Memory B cell (primary cell): ENCODE measurements at places on chromosomes 12 and 14.

GRCh38 chr14:21525962-21526671, at the start of gene SALL2:
SALL2 (minus strand) TSS chr14:21526346; CDS start chr14:21526127, 219 bp downstream.
- no peaks in the 10 kb centered on the region for H3K36me3 ChIP-seq
- H3K4me3 ChIP-seq = peak within 1 kb of the TSS; percentile 84
- peaks cover 12% of the 10 kb centered on the region for H3K27me3 ChIP-seq

DNA sequence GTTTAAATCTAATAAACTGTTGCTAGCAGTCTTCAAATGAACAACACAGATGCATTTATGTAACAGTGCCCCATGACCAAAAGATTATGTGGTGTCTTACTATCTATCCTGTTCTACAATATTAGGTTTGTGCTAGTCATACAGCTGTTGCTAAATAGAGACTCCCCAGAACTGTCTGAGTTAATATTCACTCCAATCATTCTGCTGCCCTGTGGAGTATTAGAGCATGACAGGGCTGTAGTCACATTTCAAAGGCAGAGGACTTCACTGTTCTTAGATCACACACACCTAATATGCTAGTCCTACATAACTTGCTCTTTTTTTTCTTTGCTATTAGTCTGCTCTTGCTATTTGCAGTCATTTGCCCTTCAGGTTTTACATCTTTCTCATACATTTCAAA, 157.6 kb upstream of the MDGA2 start:
- DNase-seq = no peak
- no peaks in the 10 kb centered on the region for H3K27me3 ChIP-seq
- no peak overlapping the region for H3K27ac ChIP-seq

- H3K4me1 ChIP-seq = peaks cover 34% of the 10 kb centered on the region
- no peak for DNase-seq
- no peaks in the 10 kb centered on the region for H3K36me3 ChIP-seq
- H3K27me3 ChIP-seq = no peaks in the 10 kb centered on the region
- peak overlapping the region; percentile 49 for H3K4me3 ChIP-seq
- H3K27ac ChIP-seq = no peak overlapping the region
Measured at GRCh38 chr14:92534932-92535643, 21.5 kb downstream of the RIN3 start.

DNA sequence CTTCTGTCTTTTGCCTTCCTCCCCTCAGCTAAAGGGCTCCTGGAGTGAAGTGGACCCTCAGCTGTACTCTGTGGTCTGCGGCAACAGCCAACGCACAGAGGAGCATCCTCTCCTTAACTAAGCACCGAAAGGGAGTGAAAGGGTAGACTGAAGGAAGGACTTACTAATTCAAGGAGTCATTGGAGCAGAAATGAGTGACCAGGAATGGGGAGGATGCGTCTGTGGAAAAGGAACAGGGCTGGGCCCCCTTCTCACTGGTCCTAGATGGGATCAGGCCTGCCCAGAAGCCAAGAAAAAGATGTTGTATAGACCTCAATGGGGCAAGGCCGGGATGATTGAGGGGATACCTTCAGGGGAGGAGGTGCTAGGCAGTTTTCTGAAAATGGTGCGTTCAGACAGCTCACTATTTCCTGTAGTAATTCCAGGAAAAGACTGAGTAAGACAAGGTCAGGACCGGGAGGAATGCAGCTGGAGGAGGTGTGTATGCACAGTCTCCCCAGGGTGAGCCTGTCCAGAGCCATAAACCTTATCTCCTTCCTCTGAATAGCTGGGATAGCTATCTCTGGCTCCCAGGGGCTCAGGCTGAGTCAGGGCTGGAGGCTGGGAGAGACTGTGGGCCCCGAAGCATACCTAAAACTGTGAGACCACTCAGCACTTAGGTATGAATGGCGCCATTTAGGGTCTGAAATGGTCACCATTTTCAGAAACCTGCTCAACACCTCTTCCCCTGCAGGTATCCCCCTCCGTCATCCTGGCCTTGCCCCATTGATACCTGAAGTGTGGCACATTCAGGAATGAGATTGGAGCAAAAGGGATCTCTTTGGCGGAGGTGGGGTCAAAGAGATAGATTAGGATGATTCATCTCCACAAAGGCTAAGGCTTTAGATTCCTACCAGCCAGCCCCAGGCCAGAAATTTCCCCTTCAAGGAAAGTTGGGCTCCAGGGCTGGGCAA, 20.2 kb upstream of the KRT8 start:
- H3K36me3 ChIP-seq = no peaks in the 10 kb centered on the region
- DNase-seq = no peak
- peaks cover 16% of the 10 kb centered on the region for H3K27me3 ChIP-seq
- H3K4me3 ChIP-seq = no peak overlapping the region
- H3K27ac ChIP-seq = no peak overlapping the region

GRCh38 chr12:51626629-51627028, 35.6 kb downstream of the SCN8A start:
- DNase-seq = no peak
- no peak overlapping the region for H3K27ac ChIP-seq
- no peaks in the 10 kb centered on the region for H3K4me1 ChIP-seq
- H3K27me3 ChIP-seq = peaks cover 18% of the 10 kb centered on the region
- H3K4me3 ChIP-seq = no peak overlapping the region

DNA sequence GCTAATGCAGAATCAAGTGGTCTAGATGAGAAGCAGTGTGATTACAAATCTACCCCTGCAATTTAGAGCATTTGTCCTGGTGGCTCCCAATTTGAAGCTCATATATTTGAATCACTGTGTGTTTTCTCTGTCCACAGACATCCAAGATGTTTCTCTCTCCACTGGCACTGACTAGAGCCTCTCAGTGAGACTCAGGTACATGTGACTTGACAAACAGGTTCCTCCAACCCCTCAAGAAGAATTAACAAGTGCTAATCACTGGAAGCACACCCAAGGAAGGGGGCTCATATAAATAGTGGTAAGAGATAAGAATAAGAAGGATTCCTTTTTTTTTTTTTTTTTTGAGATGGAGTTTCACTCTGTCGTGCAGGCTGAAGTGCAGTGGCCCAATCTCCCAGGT, 20.5 kb downstream of the OR10G2 start:
- H3K4me1 ChIP-seq = no peaks in the 10 kb centered on the region
- peaks cover 3% of the 10 kb centered on the region for H3K27me3 ChIP-seq
- no peak overlapping the region for H3K27ac ChIP-seq
- DNase-seq = no peak
- no peaks in the 10 kb centered on the region for H3K36me3 ChIP-seq
- H3K4me3 ChIP-seq = no peak overlapping the region

- no peak for DNase-seq
- H3K4me3 ChIP-seq = no peak overlapping the region
- H3K36me3 ChIP-seq = no peaks in the 10 kb centered on the region
- H3K4me1 ChIP-seq = no peaks in the 10 kb centered on the region
- peaks cover 6% of the 10 kb centered on the region for H3K27me3 ChIP-seq
- H3K27ac ChIP-seq = no peak overlapping the region
Measured at GRCh38 chr12:102465762-102466560, 14.4 kb downstream of the IGF1 start.

DNA sequence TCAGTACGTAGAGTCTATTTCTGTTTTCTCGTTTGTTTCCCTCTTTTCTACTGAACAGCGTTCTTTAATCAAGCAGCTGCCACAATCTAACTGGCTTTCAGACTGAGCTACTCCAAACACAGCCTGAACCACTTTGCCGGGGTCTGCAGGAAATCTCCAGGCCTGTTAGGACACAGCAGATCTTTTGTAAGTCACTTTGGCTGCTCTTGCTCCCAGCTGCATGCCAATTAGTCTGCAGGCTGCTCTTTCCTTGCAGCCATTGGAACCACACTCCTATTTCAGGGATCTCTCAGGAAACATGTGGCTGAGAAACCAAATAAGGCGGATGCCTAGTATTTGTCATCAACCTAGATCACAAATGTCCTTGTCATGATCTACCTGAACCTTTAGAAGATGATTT, 73.6 kb downstream of the TMTC1 start:
- peaks cover 1% of the 10 kb centered on the region for H3K27me3 ChIP-seq
- no peaks in the 10 kb centered on the region for H3K4me1 ChIP-seq
- H3K4me3 ChIP-seq = no peak overlapping the region
- H3K27ac ChIP-seq = no peak overlapping the region

- no peaks in the 10 kb centered on the region for H3K27me3 ChIP-seq
- H3K27ac ChIP-seq = no peak overlapping the region
- peaks cover 29% of the 10 kb centered on the region for H3K36me3 ChIP-seq
- DNase-seq = no peak
Measured at GRCh38 chr12:103799857-103800771, 40.9 kb downstream of the NT5DC3 start.

- no peak overlapping the region for H3K27ac ChIP-seq
- H3K4me1 ChIP-seq = peaks cover 5% of the 10 kb centered on the region
- no peak overlapping the region for H3K4me3 ChIP-seq
- no peak for DNase-seq
- H3K36me3 ChIP-seq = no peaks in the 10 kb centered on the region
Measured at GRCh38 chr12:42298887-42299286, 27.0 kb downstream of the ZCRB1 start.

- H3K27ac ChIP-seq = no peak overlapping the region
- peaks cover under 1% of the 10 kb centered on the region for H3K36me3 ChIP-seq
- DNase-seq = no peak
- no peaks in the 10 kb centered on the region for H3K27me3 ChIP-seq
- H3K4me3 ChIP-seq = no peak overlapping the region
Measured at GRCh38 chr14:105255021-105255507, 6.7 kb downstream of the BTBD6 start.

GRCh38 chr14:78637489-78637888, 467.3 kb downstream of the NRXN3 start:
- no peak overlapping the region for H3K4me3 ChIP-seq
- H3K36me3 ChIP-seq = no peaks in the 10 kb centered on the region
- peaks cover 8% of the 10 kb centered on the region for H3K27me3 ChIP-seq
- no peak overlapping the region for H3K27ac ChIP-seq

- H3K27me3 ChIP-seq = no peaks in the 10 kb centered on the region
- H3K36me3 ChIP-seq = peaks cover 4% of the 10 kb centered on the region
- H3K27ac ChIP-seq = no peak overlapping the region
- H3K4me1 ChIP-seq = peaks cover 12% of the 10 kb centered on the region
- no peak for DNase-seq
- no peak overlapping the region for H3K4me3 ChIP-seq
Measured at GRCh38 chr14:72638021-72638420, 255.9 kb downstream of the DPF3 start.

GRCh38 chr12:93177208-93178153, 200.2 kb upstream of the NUDT4 start:
- peaks cover 14% of the 10 kb centered on the region for H3K4me1 ChIP-seq
- no peak for DNase-seq
- peak overlapping the region; percentile 50 for H3K27ac ChIP-seq
- H3K4me3 ChIP-seq = no peak overlapping the region

DNA sequence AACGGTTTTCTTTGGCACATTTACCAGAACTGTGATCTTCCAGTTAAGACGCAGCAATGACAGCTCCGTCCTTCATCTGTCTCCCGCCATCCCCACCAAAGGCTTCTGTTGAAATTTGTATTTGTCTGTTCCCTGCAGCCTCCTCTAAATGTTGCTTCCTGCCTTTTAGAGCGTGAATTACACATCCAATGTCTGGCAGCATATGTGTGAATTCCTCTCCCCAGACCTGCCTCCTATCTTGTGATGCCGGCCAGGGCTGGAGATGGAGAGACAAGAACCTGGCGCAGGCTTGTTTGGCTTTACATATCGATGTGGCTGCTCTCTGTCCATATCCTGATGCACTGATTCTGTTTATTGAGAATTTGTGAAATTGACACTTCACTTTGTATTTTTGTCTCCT, 738.4 kb upstream of the TMEM132C start:
- H3K4me3 ChIP-seq = no peak overlapping the region
- no peaks in the 10 kb centered on the region for H3K36me3 ChIP-seq
- no peaks in the 10 kb centered on the region for H3K4me1 ChIP-seq

GRCh38 chr12:132506328-132507160, 16.6 kb downstream of the FBRSL1 start:
- no peaks in the 10 kb centered on the region for H3K27me3 ChIP-seq
- peaks cover 34% of the 10 kb centered on the region for H3K4me1 ChIP-seq
- H3K4me3 ChIP-seq = peak overlapping the region; percentile 29

- no peaks in the 10 kb centered on the region for H3K4me1 ChIP-seq
- no peak for DNase-seq
- H3K27me3 ChIP-seq = no peaks in the 10 kb centered on the region
- H3K4me3 ChIP-seq = no peak overlapping the region
- no peak overlapping the region for H3K27ac ChIP-seq
- H3K36me3 ChIP-seq = peaks cover 65% of the 10 kb centered on the region
Measured at GRCh38 chr14:67749341-67750084, 47.8 kb downstream of the RDH12 start.

DNA sequence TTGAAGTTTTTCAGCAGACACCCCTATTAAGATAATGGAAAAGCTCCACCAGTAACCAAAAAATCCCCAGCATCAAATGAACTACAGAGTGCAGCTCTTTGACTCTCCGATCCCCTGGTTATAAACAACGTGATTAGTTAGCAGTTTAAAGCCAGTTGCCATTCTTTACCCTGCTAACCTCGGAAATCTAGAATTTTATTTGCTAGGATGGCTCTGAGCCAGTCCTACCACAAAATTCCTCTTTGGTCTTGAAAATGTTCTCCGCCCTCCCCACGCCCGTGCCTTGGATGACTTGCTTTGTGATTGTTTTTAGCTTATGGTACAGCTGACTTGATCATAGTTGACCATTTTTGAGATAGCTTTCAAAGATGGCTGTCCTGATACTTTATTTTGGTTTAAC, 1.2 kb downstream of the KLHDC2 start:
- DNase-seq = no peak
- H3K36me3 ChIP-seq = peaks cover 2% of the 10 kb centered on the region
- peak overlapping the region; percentile 96 for H3K27ac ChIP-seq
- H3K4me1 ChIP-seq = peaks cover 13% of the 10 kb centered on the region
- H3K4me3 ChIP-seq = peak overlapping the region; percentile 93
- no peaks in the 10 kb centered on the region for H3K27me3 ChIP-seq

DNA sequence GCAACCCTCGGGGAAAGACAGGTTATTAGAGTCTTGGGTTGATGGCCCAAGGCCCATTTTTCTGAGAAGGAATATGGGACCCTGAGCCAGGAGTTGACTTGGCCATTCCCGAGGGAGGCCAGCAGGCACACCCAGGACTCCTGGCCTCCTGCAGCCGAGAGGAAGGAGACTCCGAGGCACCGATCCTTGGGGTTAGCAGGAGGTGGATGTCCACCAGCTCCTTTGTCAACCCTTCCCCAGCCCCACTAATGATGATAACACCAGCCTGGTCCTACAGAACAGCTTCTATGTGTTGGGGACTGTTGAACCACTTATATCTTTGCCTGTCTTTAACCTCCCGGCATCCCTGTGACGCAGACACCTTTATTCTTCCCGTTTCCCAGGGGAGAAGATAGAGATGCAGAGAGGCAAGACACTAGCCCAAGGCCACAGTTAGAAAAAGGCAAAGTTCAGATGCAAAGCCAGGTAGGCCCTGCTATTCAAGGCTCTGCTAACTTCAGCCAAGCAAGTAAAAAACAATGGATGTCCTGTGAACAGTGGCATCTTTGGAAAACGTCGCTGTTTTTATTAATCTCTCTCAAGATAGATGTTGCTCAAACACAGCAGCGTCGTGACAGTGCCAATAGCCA, 767.3 kb upstream of the TBX3 start:
- peaks cover 6% of the 10 kb centered on the region for H3K4me1 ChIP-seq
- peaks cover 4% of the 10 kb centered on the region for H3K36me3 ChIP-seq
- peaks cover 15% of the 10 kb centered on the region for H3K27me3 ChIP-seq
